ENCODE measurements at places on chromosomes 6 and 20.
A peak's percentile ranks its signal among the peaks of the same experiment; 100 is the strongest.

DNA sequence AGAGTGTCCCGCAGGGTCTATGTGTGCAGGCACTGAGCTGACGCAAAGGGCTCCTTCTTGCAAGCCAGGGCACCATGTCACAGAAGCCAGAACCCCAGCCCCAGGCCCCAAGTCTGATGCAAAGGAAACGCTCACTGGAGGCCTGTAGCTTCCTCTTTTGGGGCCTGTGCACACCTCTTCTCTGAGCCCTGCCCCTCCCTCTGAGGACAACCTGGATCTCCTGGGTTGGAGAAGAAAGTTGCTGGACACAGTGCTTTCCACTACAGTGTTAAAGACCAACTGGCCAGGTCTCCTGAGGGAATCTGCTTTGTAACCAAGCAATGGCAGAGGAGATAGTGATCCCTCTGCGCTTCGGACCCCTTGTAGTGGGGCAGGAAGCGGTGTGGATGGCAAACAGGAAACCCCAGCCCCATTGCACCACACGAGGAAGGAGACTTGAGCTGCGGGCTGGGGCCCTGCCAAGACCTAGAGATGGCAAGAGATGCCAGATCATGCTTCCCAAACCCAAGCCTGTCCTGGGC, 90.0 kb downstream of the PRND start:
- DNase-seq, result no peak

- DNase-seq, result no peak
Observed at GRCh38 chr6:84657486-84657885, 106.9 kb downstream of the TBX18 start.

DNA sequence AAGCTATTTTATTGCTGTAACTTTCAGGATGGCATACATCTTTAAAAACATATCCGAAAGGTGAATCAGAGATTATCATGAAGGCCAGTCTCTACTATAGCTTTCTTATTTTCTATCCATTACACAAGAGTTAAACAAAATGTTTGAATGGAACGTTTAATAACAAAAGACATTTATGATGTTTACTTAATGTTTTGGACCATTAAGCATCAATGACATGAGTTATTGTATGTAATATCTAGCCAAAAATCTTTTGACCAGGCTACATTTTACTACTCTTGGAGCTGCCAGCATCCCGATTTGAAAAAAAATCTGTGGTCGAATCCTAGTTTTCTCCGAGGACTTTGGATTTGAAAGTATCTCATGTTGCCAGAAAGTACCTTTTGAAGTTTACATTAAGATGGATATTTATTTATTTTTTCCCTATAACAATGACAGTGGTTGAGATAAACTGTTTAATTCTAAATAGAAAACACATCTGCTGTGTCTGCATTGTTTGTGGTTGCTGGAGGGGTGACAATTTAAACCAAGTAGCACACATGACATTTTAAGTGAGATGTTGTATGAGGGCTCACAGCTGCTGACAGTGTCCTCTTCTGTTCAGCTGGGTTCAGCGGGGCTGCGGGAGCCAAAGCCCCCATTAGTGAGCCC, 293.7 kb upstream of the TCF21 start:
- DNase-seq, result no peak

DNA sequence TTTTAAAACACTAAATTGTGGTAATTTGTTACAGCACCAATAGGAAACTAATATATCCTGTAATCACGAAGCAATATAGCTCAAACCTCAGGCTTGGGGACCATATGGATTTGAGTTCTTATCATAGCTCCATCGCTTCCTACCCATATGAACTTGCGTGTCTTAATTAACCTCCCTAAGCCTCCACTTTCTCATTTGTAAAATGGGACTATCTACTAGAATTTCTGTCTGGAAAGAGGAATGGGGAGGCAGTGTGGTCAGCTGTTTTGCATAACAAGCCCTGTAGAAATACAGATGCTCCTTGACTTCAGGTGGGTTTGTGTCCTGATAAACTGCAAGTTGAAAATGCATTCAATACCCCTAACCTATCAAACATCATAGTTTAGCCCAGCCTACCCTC, 17.1 kb downstream of the HLA-DOB start:
- no peak for DNase-seq

GRCh38 chr20:64222291-64222735, 33.2 kb upstream of the PCMTD2 start:
- no peak for DNase-seq

DNA sequence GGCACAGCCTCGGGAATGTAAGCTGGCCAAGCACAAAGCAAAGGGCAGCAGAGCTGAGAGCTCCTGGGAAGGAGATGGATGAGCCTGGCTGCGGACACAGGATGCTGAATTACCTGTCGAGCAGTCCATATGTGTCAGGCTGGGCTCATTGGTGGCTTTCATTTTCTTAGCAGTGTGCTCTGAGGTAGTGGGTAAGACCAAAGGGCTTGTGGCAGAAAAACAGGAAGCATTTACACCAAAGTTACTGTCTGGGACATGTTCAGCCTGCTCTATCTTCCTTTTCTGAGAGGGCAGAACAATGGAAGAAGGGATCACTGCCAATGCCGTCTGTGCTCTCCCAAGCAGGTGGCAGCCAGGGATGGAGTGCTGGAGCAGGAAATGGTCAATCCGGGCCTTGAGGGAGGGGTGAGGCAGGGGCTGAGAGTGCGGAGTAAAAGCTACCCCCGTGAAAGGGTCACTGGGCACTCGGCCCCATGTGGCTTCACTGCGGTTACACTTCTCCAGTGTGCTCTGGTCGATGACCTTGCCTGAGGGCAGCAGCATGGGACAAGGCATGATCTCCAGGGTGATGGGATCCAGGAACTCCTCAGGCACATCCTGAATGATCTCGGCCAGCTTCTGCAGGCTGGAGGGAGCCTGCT, 36.9 kb upstream of the AVP start:
- no peak for DNase-seq

GRCh38 chr6:99285881-99286280, 63.6 kb downstream of the FAXC start:
- no peak for DNase-seq

DNA sequence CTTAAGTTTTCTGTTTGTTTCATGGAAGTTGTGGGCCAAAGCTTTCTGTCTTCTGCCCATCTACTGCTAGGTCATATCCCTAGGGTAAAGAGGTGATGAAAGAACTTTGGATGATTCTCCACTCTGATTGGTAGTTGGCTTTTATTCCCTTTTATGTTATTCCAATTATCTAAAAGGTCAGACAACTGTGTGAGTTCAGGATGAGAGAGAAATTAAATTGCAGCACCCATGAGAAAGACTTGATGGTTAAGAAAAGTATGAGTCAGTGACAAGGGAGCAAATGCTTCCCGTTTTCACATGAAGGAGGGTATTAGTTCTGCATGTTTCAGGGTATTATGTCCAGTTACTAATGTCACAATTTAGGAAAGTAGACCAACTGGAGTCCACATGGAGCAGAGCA, 136.3 kb downstream of the CD109 start:
- DNase-seq, result no peak

GRCh38 chr6:128290221-128290620, 230.2 kb downstream of the PTPRK start:
- no peak for DNase-seq

DNA sequence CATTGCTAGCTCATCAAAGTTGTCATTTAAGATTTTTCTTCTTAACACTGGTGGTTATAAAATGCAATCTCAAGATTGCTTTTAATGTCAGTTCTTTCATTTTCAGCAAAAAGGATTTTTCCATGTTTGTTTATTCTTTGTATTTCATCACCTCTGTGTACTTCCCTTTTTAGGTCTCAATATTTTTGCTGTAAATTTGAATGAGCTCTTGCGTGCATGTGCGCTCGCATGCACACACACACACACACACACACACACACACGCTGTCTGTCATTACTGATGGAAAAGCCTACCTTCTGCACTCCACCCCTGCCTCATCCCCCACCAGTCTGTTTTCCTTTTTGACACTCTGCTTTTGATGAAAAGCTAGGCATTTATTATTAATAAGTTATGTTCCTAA, 85.3 kb upstream of the FYN start:
- no peak for DNase-seq

GRCh38 chr6:20879121-20879520, 344.9 kb downstream of the CDKAL1 start:
- no peak for DNase-seq

- DNase-seq, result no peak
Observed at GRCh38 chr6:45921691-45922281, 93.9 kb downstream of the CLIC5 start.

GRCh38 chr20:58577871-58578598, 62.8 kb upstream of the APCDD1L start:
- no peak for DNase-seq

DNA sequence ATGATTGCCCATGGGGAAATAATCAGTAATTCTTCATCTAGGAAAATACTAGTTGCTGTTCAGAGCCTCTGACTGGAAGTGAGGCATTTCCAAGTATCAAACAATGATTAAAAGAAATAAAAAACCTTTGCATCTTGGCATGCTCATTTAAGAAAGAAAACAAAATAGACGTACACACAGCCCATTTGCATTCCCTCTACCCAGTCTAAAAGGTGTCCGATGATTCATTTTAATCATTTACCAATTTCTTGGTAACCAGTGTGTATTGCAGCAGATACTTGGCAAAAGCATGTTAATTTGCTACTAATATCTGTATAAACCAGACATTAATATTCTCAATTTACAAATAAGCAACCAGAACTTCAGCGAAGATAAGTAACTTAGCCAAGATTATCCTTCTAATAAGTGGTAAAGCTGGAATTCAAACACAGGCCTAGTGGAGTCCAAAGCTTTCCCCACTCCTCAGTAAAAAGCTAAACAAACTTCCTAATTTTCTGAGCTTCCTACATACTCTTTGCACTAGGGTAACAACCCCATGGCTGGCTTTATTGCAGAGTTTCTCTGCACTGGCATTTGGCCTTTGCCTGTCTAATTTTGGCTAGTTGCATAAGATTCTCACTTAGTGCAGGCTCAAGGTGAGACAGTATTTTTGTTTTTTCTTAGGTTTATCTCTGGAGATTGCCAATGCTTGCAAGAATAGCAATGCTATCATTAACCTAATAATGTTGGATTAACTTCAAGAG, 338.1 kb downstream of the PRKN start:
- no peak for DNase-seq

GRCh38 chr6:74607934-74608333, 597.9 kb downstream of the COL12A1 start:
- no peak for DNase-seq

- DNase-seq, result no peak
Observed at GRCh38 chr20:40502576-40502975, 186.5 kb downstream of the MAFB start.

GRCh38 chr20:46174469-46175126, 56.5 kb downstream of the CD40 start:
- peak; percentile 32 for DNase-seq

GRCh38 chr6:96624957-96625356, 62.0 kb downstream of the FHL5 start:
- no peak for DNase-seq

DNA sequence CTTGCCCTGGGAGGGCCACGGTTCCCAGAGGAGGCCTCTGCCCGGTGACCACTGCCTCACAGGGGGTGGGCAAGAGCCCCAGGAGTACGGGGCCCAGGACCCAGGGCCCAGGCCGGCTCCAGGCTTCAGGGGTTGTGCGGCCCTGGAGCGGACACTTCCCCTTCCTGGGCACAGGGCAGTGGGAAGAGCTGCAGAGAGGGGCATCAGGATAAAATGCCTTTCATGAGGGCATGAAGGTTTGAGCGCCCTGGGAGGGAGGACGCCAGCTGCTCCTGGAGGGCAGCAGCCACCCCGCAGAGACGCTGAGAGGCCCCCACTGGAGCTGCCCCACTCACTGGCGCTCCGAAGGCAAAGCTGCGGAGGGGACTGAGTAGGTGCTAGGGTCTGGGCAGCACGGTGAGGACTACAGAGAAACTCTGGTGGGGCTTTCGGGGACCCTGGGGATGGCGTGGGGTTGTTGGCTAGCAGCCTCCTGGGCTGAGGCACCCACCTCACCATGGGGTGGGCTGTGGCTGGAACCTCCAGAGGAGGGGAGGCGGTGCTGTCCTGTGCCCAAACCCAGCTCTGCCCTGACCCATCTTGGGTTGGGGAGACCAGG, 10.4 kb downstream of the LAMA5 start:
- DNase-seq, result no peak

DNA sequence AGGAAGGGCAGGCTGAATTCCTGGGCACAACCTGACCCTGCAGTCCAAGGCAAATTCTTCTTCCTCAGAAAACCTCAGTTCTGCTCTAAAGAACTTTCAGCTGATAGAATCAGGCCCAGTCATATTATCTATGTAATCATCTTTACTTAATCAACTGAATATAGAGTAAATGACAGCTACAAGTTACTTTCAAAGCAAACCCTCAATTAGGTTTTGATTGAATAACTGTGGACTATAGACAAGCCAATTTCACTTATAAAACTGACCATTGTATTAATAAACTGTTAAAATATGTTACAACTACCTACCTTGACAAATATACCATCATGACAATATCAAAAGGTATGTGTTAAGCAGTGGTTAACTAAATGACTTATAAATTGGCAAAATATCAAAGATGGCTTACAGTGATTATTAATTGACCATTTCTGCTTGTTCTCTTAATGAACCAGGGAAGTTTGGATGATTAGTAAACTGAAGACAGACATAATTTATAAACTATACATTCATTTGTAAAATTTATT, 46.1 kb upstream of the ADGRF5 start:
- no peak for DNase-seq

- DNase-seq, result no peak
Observed at GRCh38 chr6:145705561-145705960, 29.8 kb downstream of the EPM2A start.

GRCh38 chr6:1869769-1870168, 260.1 kb downstream of the FOXC1 start:
- no peak for DNase-seq

DNA sequence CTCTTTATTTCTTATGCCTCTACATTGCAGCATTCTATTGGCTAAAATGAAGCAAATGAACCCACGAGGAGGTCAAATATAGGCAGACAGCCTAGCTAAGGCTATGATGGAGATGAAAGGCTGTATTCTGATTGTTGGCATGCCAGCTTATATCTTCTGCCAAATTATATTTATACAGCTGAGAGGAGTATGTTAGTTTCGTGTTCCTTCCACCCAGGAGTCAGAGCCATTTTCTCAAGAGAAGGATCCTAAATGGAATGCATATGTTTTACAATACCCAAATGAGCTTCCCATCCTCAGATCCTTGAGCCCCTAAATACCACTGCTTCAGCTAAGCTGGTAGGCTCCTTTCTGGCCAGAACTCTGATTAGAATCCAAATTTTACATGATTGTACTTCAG, 178.4 kb upstream of the HDDC2 start:
- DNase-seq, result no peak

Data from stimulated activated CD8-positive, alpha-beta memory T cell treated with anti-CD3 and anti-CD28 coated beads, Interleukin-4, amount 100 ng/mL, for 4 hours (primary cell).